ENCODE measurements at places on chromosomes 3 and 15.

GRCh38 chr3:98727638-98728037, 35.5 kb upstream of the ST3GAL6 start:
- DNase-seq, result no peak

- DNase-seq, result no peak
These were observed 27.8 kb downstream of the KLHL6 start for GRCh38 chr3:183527428-183528379.

GRCh38 chr3:73561494-73561893, 63.2 kb downstream of the PDZRN3 start:
- no peak for DNase-seq

- DNase-seq, result no peak
These were observed 35.3 kb upstream of the BNC1 start for GRCh38 chr15:83319771-83320170.

DNA sequence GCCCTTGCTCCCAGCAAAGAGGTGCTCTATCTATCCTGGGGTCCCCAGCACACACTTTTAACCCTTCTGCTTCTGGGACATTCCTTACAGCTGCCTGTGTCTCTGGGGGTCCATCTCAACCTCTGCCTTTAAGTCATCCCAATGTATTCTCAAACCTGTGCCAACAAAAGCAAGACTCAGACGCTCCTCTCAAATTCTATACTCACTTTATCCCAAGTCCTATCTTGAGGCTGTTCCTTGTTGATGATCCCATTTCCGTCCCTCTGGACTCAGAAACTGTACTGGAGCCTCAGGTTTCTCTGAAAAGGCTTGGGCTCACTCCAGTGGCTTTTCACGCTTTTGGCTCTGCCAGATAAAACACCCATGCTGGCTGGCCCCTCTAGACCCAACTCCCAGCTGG, 69.7 kb downstream of the XXYLT1 start:
- no peak for DNase-seq

GRCh38 chr3:186588632-186589031, 18.1 kb downstream of the DNAJB11 start:
- DNase-seq, result no peak

- DNase-seq, result no peak
These were observed 9.5 kb upstream of the RPLP1 start for GRCh38 chr15:69443032-69443611.

DNA sequence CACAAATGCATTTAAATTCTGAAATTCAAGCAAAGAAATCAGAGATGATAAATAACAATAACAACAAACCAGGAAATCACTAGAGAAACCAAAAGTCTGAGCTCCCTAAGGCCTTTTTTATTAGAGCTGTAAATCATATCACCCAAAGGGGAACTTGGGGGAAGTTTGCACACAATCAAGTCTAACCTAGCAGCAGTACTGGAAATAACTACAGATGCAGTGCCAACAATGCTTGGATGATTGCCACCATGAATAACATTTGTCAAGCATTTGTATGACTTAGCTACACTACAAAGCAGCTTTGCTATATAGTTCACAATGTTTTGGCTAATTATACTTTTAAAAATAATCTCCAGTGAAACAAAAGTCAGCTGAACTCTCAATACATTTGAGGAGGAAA, 27.8 kb downstream of the SHQ1 start:
- peak; percentile 65 for DNase-seq

DNA sequence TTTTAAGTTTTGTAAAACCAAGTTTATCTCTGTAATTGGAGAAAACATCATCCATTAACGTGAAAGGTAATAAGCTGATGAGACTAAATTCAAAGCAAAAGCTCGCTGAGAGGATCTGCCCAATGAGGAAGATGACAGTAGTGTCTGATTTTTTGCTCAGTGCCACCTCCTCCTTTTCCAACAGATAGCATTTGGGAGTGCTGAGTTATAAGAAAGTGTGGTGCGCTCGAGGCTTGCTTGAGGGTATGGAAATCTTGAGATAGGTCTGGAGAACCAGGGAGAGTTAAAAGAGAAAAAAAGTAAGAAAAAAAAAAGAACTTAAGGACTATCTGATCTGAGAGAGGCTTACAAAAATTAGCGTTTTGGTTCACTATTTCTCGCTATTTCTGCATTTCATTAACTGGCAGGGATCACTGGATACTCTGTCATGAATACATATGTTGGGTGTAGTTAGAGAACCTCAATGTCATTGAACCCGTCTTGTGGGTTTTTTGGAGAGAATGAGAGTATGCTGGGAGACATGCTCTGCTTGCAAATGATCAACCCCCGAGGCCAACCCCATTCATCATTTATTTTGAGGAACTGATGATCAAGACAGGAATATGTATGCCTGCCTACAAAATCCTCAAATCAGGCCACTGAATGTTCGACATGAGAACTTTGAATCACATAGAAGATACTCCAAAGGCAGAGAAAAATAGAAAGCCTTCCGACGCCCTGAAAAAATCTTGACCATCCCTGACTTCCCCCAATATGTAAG, 973 bp upstream of the USP13 start:
- DNase-seq, result no peak

GRCh38 chr15:78660584-78660983, 19.6 kb upstream of the CHRNB4 start:
- DNase-seq, result no peak

DNA sequence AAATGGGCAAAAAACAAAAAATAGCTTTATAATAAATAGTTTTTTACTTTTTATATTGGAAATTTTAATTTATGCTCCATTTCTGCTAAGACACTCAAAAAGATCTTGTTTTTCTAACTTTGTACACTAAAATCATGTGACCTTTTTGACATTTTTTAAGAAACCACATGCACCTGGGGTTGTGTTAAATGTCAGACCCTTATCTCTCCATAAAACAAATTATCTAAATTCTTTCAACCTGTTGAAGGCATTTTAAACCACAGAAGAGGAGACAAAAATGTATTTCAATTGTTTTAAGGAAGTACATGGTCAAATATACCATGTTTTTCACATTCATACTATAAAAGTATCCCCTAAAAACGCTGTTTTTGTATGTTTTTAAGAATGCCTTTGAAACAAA, 29.2 kb downstream of the IFT80 start:
- DNase-seq, result peak; percentile 11

DNA sequence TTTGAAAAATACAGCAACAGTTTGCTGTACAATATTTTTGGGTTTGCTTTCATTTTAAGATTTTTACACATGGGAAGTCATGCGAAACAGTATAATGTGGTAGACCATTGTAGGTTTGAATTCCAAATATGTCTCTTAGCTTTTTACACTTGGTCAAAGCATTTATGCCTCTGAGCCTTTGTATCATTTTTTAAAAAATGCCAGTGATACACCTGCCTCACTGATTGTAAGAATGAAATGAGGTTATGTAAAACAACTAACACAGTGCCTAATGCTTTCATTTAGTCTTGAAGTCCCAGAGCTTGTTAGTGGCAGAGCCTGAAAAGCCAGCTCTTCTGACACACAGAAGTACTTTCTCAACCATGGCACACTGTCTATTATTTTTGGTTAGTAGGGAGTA, 202.0 kb downstream of the UBE2E2 start:
- DNase-seq, result no peak
